Retinal pigment epithelial cell (primary cell): ENCODE measurements at places on chromosomes 4 and X.
A peak's percentile ranks its signal among the peaks of the same experiment; 100 is the strongest.

GRCh38 chr4:72112514-72113156 lies 80.8 kb downstream of the NPFFR2 start:
- peak; percentile 63 for DNase-seq

- no peak for DNase-seq
These were observed 48.3 kb downstream of the DMP1 start for GRCh38 chr4:87698394-87698793.

- DNase-seq, result no peak
These were observed 74.9 kb downstream of the NSG1 start for GRCh38 chr4:4461850-4462249.

DNA sequence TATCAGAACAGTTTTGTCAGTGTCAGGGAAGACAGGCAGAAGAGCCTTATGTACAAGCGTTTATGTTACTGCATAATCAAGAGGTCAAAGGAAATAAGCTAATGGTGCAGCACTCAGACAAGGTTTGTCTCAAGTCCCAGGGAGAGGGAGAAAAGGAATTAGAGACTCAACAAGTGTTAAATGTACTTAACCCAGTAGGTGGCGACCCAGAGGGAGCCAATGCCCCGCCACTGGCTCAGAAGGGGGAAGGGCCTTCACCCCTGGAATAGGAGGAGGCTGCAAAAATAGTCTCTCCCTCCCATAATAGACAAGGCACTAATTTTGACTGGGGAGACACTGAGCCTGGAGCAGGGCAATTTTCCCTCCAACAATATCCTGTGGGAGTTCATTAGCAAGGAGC lies 14.1 kb upstream of the PAPSS1 start:
- no peak for DNase-seq

- no peak for DNase-seq
These were observed 1.5 kb downstream of the BEND4 start for GRCh38 chr4:42150653-42151567.

GRCh38 chrX:9114245-9114644 lies 80.3 kb upstream of the FAM9B start:
- no peak for DNase-seq

GRCh38 chrX:117120700-117121099 lies 657.9 kb upstream of the CT83 start:
- no peak for DNase-seq

- DNase-seq, result no peak
These were observed 68.0 kb downstream of the PPEF2 start for GRCh38 chr4:75834095-75834771.

DNA sequence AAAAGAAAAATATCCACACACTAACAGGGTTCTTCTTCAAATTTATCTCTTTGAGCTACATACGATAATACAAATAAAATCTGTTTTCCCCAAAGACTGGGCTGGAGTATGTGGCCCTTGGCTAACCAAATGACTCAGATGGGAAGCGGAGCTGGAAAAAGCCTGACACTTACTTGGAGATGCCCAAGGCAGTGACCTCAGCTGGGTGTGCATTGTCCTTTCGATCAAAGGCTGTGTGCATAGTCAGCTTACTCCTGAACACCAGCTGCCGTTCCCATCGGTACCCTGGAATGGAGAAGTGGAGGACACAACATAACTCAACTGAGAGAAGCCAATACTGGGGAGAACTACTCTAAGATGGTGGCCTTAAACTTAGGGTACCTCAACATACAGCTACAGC lies 95.1 kb downstream of the CDS1 start:
- DNase-seq, result no peak

DNA sequence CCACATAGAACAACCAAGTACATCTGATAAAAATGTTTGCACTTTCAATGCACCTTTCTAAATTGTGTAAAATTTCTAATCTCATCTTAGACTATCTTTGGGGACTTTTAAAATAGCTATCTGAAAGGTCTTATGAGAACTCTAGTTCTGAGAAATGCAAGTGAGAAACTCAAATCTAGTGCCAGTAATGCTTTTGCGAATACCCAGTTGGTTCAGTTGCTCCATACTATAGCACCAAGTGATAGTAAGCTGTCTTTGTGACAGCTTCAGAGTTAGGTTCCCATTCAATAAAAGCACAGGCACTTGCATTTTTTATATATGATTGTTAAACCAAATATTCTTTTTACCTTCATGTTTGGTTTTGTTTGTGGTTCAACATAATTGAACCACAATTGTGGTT lies 4.5 kb upstream of the ITM2A start:
- no peak for DNase-seq

- no peak for DNase-seq
These were observed 280.1 kb downstream of the PABPC4L start for GRCh38 chr4:133921280-133922195.

GRCh38 chrX:105565856-105566255 lies 256.5 kb upstream of the NRK start:
- DNase-seq, result no peak
